ENCODE measurements at places on chromosomes 6 and 20.
A peak's percentile ranks its signal among the peaks of the same experiment; 100 is the strongest.

DNA sequence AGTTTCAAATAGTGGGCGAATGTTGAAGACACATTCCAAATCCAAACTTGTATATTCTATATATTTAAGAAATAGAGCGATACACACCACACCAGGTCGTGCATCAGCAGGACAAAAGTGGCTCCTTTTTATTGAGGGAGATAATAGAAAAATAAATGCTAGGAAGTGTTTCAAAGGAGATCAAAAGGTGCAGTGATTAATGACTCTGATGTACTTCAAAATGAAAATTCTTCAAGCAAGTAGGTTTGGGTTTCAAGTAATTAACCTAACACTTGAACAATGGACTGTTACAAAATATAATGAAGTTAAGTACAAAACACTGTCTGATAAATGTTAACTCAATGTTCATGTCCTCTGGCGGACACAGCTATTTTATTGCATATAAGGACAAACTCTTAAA lies 185.9 kb downstream of the BTBD9 start:
- DNase-seq: no peak

- no peak for DNase-seq
These were observed 58.6 kb upstream of the RNF144B start for GRCh38 chr6:18328540-18328939.

DNA sequence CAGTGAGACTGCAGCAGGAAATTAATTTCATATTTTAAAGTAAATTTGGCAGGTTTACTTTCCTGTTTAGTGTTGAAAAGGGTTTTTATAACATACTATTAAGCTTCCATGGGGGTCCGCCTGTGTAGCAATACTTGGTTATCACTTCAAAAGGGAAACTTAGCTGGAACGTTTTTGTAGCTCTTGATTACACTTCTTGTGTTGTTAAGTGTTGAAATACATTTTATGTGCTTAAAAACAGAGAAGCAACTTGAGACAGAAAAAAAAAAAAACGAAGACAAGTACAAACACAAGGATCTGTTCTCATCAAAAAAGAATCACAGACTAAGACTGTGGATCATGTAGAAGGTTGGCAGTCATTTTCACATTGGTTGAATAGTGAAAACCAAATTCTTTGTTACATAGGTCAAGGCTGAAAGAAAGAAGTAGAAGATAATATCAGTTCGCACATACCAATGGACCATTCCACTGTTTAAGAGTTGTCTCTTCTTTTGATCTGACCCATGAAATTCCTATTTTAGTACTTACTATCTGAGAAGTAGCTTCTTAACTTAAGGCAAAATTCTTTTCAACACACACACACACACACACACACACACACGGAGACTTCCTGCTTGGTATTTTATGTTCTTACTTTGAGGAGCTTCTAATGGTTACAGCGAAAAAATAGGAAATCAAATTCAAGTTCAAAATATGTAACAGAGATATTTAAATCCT lies 113.9 kb upstream of the SLC35B3 start:
- DNase-seq: no peak

DNA sequence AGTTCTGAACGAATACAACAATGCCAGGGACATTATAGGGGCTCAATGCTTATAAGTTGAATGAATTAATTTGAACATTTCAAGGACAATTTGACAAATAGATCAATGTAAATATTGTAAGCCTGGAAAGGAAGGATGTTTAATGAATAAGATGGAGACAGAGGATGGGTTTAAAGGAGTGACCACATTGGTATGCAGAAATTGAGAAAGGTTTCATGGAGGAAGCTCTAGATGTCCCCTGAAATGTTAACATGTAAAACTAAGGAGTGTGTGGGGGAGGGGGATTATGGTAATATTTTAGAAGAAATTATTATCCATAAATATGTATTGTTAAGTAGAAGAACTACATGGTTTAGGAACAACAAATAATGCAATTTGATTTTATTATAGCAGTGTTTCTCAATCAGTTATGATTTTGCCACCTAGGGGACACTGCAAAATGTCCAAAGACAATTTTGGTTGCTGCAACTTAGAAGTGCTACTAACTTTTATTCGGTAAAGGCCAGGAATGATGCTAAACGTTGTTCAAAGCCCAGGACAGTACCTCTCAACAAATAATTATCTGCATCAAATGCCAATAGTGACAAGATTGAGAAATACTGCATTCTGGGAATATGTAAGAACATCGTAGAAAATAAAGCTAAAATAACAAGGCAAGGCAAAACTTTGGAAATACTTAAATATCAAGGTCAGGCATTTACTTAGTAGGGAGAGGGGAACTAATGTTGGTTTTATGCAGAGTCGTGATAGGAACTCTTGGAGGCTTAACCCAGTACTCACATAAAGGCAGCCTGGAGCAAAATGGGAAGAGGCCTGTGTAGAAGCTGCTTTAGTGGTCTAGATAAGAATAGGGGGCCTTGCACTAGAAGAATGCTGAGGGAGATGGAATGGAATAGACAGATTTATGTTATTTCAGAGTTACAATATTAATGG lies 686.9 kb upstream of the CITED2 start:
- DNase-seq: no peak

GRCh38 chr6:38599966-38600550 lies 39.7 kb downstream of the BTBD9 start:
- no peak for DNase-seq

GRCh38 chr20:3686867-3687321 lies 5.1 kb upstream of the ADAM33 start:
- DNase-seq: no peak

GRCh38 chr6:55101157-55101556 lies 73.2 kb upstream of the HCRTR2 start:
- DNase-seq: no peak

GRCh38 chr6:30942338-30943060 lies 1.7 kb downstream of the MUCL3 start:
- no peak for DNase-seq

- DNase-seq: peak; percentile 40
These were observed 60.0 kb upstream of the EZR start for GRCh38 chr6:158879180-158879579.

GRCh38 chr20:1438361-1438760 lies 28.3 kb downstream of the NSFL1C start:
- no peak for DNase-seq

DNA sequence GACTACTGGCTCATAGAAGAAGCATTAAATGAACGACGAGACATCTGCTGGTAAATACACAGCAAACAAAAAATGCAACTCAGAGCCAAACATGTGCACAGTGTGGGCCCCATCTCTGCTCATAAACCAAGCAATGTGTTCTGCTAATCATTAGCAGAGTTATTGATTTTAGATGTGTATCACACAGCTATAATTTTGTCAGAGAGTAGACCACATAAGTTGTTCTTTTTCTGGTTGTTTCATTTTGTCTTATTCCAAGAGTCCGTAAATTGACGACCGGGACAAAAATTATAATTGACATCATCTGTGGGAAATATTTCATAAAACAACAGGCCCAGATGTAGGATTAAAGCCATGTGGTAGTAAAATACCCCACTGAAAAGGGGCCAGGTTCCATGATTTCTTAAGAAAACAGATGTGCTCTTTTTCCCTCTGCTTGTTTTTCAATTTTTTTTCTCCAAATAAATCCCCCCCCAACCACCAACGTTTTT lies 423.6 kb downstream of the HAO1 start:
- DNase-seq: no peak

DNA sequence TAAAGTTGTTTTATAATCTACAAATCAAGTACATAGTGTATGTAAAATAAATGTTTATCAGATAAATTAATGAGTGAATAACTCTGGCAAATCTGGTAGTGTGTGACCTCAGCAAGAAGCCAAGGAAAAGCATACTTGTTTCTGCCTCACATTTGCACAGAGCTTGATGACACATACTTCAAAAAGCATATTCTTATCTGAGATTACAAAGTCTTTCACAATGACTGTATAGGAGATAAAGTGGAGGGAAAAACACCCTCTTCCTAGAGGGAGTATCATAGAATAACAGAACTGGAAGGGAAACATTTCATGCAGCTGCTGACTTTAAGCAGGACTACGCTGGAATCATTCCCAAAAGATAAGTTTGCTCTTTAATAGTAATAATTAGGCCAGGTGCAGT lies 28.1 kb upstream of the AKAP7 start:
- no peak for DNase-seq

- DNase-seq: no peak
These were observed 2.3 kb downstream of the NCR2 start for GRCh38 chr6:41337709-41338108.

DNA sequence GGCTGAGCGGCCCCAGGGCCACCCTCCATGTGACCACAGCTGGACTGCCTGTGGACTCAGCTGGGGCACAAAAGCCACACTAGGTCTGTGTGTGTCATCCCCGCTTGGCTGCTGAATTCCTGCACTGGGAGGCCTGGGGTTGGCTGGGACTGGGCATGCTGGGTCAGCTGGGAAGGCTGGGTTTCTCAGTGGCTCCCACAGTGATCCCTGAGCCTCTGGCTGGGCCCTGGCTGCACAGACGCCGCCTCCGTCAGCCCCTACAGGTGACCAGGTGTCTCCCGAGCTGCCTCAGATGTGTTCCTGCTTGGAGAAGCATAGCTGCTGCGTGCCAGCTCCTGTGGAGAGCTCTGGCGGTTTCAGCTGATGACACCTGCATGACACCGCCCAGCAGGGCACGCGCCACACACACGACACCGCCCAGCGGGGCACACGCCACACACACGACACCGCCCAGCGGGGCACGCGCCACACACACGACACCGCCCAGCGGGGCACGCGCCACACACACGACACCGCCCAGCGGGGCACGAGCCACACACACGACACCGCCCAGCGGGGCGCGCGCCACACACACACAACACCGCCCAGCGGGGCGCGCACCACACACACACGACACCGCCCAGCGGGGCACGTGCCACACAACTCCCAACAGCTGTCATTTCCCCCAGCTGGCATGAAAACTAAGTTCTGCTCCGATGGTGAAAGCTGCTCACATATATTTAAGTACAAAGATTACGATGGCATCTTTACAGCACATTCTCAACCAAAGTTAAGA lies 88.8 kb downstream of the TAF4 start:
- DNase-seq: no peak

- peak; percentile 97 for DNase-seq
These were observed 3.9 kb downstream of the SYTL3 start for GRCh38 chr6:158653577-158654354.

DNA sequence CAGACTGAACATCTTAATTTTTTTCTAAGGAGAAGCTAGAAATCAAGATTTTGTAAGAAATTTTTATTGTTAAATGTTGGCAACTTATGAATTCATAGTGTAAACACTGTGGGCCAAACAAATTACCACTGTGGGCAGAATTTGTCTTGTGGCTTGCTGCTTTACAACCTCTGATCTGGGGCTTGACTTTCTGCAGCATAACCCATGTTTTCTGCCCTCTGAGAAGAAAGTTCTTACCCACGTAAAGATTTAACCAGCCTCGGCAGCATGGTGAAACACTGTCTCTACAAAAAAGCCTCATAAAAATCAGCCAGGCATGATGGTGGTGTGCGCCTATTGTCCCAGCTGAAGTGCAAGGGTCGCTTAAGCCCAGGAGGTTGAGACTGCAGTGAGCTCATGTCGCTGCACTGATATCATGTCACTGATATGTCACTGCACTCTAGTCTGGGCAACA lies 12.9 kb downstream of the ITCH start:
- no peak for DNase-seq

- DNase-seq: no peak
These were observed 137.0 kb upstream of the RIN2 start for GRCh38 chr20:19621072-19621471.

- DNase-seq: no peak
These were observed 85.0 kb downstream of the SRC start for GRCh38 chr20:37430778-37431460.

- no peak for DNase-seq
These were observed 11.7 kb downstream of the C20orf96 start for GRCh38 chr20:278607-279571.

- DNase-seq: no peak
These were observed 219.2 kb upstream of the SGK1 start for GRCh38 chr6:134537146-134537555.

DNA sequence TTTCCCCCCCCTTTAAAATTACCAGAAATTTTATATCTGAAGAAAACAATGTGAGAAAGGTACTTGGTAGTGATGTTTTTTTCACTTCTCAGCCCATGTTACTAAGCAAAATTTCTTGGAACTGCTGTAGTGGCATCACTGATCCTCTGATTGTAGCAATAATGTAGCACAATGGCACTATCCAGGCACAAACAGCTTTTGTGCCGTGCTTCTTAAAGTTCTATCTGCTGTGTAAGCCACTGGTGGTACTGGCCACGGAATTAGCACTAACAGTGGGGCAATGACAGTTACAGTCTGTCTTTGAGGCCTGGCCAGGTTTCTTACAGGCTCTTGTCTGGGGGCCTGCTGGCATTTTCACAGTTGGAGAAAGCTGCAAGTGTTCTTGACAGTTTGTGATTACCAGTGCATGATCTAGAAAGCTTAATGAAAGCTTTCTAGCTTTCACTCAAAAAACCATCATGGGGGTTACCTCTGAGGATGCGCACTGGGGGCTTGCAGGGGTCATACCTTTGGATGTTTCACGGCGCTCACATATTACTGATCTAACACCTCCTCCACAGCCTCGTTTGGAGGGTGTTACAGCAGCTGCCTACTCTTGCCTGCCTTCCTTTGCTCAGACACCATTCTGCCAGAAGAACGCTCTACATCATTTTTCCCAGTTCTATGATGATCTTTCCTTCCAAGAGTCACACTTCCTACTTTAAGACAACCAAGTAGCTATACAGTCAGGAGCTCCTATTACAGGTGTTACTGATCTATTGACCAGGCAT lies 58.4 kb upstream of the ARMH2 start:
- DNase-seq: no peak

GRCh38 chr20:33676121-33676520 lies 1.9 kb upstream of the NECAB3 start:
- DNase-seq: no peak

DNA sequence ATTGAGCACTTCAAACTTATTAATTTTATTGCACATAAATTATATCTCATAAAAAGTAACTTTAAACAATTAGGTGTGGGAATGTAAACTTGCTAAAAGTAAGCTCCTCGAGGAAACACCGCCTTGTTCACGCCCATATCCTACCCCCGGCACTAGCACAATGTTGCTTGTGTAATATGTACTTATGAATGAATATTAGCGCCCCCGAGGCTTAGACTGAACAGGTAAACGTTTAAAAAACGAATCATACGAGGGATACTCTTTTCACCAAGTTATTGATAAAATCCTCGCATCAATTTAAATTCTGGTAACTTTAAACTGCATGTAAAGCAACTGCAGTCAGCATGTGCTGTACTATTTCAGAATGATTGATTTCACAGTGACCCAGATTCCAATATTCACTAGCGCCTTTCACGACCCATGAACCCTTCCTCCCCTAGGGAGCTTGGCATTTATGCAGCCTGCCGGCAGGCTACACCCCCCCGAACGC lies 637 bp downstream of the TFB1M start:
- DNase-seq: no peak

GRCh38 chr6:135390458-135390857 lies 107.1 kb downstream of the AHI1 start:
- no peak for DNase-seq

- DNase-seq: no peak
These were observed 725 bp downstream of the OSER1 start for GRCh38 chr20:44209686-44210405.
